Activated T-cell treated with anti-CD3 and anti-CD28 coated beads for 24 hours (primary cell): ENCODE measurements at places on chromosomes 2 and 18.

- no peak for DNase-seq
Observed at GRCh38 chr2:11568436-11568835, 34.6 kb downstream of the GREB1 start.

GRCh38 chr2:79982445-79982844 lies 322.1 kb downstream of the LRRTM1 start:
- DNase-seq, result no peak

DNA sequence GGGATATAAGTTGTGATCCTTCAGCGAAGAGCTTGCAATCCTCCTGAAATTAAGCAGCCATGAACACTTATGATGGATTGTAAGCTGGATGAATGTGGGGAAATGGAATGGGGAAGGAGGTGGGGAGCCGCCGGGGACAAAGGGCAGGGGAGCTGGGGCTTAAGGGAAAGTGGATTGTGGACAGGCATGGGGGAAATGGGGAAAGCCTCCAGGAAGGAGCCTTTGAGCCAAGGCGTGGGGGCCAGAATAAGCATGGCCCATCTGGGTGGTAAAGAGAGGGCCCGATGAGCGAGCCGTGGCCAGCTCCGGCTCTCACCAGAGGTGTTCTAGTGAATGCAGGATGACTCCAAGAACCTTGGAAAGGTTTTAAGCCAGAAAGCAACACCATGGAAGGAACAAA lies 124.0 kb downstream of the SMAD7 start:
- no peak for DNase-seq

GRCh38 chr2:187466129-187466792 lies 18.2 kb upstream of the CALCRL start:
- no peak for DNase-seq

DNA sequence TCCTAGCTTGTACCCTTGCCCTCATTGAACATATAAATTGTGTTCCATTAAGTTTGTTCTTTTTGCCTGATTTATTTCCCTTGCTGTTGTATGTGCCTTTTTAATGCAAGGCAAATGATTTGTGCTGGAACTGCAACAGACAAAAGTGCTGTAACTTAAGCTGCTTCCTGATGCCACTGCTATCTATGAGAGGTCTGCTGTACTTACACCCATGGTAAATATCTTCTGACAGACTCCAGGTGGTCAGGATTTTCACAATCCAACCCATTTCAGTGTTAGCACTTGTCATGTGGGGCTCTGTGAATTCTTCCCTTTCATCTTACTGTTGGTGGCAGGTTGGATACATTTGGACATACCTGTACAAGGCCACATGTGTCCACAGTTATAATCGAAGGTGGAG lies 63.5 kb downstream of the ARHGAP15 start:
- DNase-seq, result no peak

DNA sequence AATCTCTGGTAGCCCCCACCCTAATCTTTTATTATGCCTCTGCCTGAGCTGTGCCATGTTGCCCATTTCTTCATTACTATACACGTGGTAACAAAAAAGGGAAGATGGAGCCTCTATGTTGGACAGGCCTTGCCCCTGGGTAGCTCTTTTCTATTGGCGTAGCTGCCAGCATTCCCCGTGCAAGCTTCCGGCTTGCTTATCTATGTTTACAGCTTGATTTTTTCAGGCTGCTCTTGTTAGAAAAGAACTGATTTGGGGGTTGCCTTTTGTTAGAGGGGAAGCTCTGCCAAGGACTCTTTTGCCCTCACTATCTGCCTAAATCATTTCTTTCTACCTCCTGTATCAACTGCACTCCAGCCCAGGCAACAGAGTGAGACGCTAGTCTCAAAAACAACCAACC lies 45.5 kb upstream of the ZSWIM2 start:
- no peak for DNase-seq

DNA sequence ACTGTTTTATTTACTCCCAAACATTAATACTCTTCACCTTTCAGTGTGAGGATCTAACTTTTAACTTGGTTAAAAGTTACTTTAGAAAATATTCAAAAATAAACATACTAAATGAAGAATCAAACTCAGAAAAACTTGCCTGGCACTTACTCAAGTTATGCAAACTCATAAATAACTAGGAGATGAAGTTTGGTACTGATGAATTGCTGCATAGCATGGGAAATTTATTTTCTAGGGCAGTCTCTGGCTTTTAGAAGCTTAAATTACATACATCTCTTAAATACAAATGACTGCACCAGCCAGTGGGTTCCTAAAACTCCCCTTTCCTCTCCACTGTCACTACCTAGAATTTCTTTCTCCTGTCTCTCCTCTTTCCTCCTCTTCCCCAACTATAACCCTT lies 46.7 kb upstream of the CREB1 start:
- no peak for DNase-seq
